Trophoblast cell (in vitro differentiated cells and primary cell): ENCODE measurements at places on chromosomes 6 and 20.

- no peak for DNase-seq
Observed at GRCh38 chr6:15715060-15715459, 52.2 kb upstream of the DTNBP1 start.

- DNase-seq, result no peak
Observed at GRCh38 chr6:51675020-51675921, 412.1 kb downstream of the PKHD1 start.

GRCh38 chr6:82015526-82015925, 232.0 kb downstream of the IBTK start:
- no peak for DNase-seq

GRCh38 chr20:16048876-16049275, 524.4 kb downstream of the KIF16B start:
- DNase-seq, result no peak

GRCh38 chr6:17397764-17398194, 4.4 kb downstream of the CAP2 start:
- DNase-seq, result peak; percentile 97

GRCh38 chr20:9200620-9201019, 131.7 kb downstream of the PLCB4 start:
- DNase-seq, result no peak

GRCh38 chr20:58308680-58309527, 611 bp upstream of the RAB22A start:
- DNase-seq, result peak; percentile 49

DNA sequence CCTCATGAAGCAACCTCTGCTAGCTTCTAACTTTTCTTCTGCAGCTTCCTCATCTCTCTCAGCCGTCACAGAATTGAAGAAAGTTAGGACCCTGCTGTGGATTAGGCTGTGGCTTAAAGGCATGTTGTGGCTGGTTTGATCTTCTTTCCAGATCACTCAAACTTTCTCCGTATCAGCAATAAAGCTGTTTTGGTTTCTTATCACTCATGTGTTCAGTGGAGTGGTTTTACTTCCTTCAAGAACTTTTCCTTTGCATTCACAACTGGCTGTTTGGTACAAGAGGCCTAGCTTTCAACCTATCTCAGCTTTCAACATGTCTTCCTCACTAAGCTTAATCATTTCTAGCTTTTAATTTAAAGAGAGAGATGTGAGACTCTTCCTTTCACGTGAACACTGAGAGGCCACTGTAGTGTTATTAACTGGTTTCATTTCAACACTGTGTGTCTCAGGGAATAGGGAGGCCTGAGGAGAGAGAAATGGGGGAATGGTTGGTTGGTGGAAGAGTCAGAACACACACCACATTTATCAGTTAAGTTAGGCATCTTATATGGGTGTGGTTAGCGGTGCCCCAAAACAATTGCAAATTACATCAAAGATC, 17.2 kb downstream of the ZSCAN23 start:
- no peak for DNase-seq

DNA sequence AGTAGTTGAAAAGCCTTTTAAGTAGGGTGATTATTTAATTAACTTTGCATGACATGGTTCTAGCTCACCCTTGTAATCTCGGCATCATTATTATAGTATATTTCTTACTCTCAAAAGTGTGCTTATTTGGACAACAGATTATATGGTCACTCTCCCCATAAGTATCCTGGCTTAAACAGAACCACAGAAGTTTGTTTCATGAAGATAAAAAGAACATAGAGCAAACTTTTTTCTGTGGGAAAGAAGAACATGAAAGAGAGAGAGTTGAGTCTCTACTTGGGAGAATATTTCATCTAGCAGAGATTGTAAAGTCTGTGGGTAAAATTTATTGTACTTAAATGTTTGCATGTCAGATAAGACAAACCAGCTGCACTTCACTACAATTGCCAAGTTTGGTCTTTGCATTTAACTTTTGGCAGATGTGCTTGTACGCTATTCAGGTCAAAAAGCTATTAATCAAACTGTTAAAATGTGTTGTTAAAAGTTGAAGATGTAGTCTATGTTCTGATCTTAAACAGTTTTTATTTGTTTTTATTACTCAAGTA, 33.4 kb upstream of the PRIM2 start:
- no peak for DNase-seq

DNA sequence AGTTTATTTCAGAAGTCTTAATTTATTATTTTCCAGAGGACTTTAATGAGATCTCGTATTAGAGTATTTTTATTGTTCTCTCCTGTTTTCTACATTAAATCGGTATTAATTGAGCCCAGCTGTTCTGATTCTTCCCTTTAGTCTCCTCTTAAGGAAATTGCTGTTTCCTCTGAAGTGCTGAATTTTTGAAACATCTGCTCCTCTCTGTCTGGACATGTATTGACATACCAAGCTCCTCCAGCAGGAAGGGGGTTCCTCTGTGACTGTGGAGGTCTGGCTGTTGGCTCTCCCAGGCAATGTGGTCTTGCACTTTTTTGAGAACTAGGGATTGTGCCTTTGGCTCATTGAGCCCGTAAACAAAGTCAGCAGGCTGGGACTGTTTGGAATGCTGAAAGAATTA, 74.9 kb downstream of the MAP3K4 start:
- DNase-seq, result no peak

DNA sequence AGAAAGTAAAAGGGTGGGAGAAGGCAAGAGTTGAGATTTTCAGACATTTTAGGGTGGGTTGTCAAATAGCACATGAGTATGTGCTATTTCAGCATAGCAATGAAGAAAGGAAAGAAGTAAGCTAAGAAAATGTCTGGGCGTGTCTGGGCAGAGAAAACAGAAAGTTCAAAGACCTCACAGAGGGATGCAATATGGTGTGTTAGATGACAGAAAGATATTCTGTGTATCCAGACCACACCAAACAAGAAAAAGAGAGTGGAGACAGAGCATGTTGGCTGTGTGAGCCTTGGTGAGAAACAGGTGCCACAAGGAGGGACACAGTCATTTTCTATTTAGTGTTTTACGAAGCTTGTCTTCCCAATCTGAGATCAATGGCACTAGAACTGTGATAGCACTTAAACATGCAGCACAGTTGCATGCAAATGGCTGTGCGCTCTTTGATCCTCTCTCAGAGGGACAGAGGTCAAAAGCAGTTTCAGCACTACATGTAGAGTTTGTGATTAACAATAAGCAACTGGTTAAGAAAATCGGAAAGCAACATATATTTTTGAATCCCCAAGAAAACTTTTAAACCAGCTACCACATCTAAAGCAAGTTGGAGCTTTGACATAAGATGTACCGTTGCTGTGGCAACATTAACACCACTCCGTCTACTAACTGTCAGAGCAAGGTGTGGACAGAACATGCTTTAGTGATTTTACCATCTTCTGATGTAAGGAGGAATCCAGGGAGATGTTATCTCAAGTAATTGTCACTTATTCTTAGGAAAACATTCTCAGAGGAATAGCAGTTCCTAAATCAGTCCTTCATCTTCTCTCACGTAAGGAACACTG, 515.5 kb upstream of the NOX3 start:
- no peak for DNase-seq

- DNase-seq, result peak; percentile 18
Observed at GRCh38 chr6:116352515-116353471, 18.0 kb upstream of the DSE start.

DNA sequence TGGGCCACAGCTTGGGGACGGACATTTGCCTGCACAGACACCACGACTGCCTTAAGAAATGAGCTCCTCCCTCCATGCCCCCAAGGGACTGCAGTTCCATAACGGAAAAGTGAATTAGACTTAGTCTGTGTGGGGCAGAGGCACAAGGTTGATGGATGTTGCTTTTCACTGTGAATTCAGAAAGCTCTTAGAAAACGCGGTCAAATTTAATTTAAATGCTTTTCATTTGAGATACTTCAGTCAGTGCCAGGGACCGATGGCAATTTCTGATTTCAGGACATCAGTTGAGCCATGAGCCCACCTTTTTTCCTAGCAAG, 356.4 kb downstream of the KIF16B start:
- no peak for DNase-seq

GRCh38 chr6:70707893-70708292, 40.2 kb downstream of the SMAP1 start:
- no peak for DNase-seq

GRCh38 chr6:30485236-30485635, 4.1 kb upstream of the HLA-E start:
- no peak for DNase-seq

GRCh38 chr6:11093376-11093625, 333 bp upstream of the SMIM13 start:
- no peak for DNase-seq

DNA sequence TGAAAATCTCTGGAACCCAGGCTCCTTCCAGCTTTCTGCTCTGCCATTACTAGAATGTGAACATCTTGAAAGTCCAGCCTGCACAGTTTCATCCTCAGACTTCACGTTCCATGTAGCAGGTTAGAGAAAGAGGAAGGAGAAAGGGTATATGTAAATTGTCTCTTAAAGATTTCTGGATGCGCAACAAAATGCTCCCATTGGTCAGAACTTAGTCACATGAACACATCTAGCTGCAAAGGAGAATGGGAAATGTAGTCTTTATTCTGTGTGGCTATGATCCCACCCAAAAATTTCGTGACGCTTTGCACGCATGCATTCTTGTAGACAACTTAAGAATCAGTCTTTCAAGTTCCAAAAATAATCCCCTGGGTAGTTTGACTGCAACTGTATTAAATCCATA, 46.4 kb upstream of the CHD6 start:
- DNase-seq, result peak; percentile 17

- DNase-seq, result no peak
Observed at GRCh38 chr6:56017198-56017597, 141.8 kb upstream of the BMP5 start.

GRCh38 chr6:43773050-43773979, 3.3 kb downstream of the VEGFA start:
- peak; percentile 26 for DNase-seq

DNA sequence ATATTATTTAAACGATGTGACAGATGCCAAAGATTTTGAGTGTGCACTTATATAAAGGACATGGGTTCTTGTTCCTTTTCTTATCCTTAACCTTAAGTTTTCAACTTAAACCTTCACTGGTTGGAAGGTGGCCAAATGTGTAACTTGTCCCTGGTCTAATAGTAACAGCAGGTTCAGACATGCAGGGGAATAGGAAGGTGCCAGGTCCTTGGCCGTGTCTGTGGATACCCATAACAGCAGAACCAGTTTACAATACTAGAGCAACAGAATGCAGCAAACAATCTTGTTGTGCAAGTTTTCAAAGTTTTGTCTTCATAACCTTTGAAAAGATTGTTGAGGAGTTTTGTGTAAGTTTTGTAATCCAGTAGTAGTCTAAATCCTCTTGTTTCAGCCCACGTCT, 4.4 kb downstream of the MYB start:
- no peak for DNase-seq

GRCh38 chr6:84150705-84151104, 76.7 kb downstream of the CEP162 start:
- no peak for DNase-seq

GRCh38 chr6:72703093-72703492, 81.2 kb downstream of the KCNQ5 start:
- DNase-seq, result no peak
